ENCODE measurements at places on chromosomes 5 and 9.

DNA sequence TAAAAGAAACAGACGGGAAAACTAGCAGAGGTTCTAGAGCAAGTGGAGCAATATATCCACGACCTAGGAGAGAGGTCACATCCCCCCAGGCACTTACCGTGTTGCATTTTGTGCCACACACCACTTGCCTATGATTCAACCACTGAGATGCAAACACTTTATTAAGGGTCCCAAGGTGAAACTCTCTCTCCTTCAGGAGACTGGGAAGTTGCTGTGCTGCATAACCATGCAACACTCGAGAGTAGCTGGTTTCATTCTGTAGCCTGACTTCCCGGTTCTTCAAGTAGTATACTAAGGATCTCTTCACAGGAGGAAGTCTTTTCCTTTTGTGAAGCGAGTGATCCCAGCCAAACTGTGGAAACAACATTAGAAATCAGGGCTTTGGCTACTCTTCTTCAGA, 1.6 kb downstream of the DCAF12 start:
- no peak for DNase-seq

GRCh38 chr5:32471784-32472183, 27.2 kb upstream of the ZFR start:
- no peak for DNase-seq

- DNase-seq: peak; percentile 91
Measured at GRCh38 chr5:78221964-78222451, 72.5 kb downstream of the AP3B1 start.

GRCh38 chr9:82148901-82149461, 160.4 kb downstream of the SPATA31D1 start:
- DNase-seq: no peak

GRCh38 chr9:3742586-3742985, 216.8 kb upstream of the RFX3 start:
- DNase-seq: no peak

GRCh38 chr9:135169709-135170226, 82.3 kb downstream of the OLFM1 start:
- no peak for DNase-seq

DNA sequence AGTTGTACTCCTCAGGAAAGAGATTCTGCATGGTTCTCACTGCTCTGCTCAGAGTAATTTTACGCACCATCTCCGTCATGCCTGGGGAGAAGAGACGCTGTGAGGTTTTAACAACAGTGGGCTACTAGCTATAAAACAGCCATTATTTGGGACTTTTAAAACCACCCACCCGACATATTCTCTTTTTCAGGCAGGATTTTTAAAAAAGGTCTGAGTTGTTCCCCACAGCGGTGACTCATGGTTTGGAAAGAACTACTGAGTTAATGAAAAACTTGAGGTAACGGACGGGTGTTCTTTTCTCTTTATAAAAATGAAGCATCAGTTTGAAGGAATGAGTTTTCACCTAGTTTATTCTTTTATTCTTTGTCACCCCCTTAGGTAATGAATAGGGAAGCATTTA, 61.3 kb downstream of the TTLL11 start:
- no peak for DNase-seq

Data from RPMI8226 (cell line).